ENCODE measurements at places on chromosomes 6 and 20.

GRCh38 chr6:112016320-112016719 lies 37.6 kb upstream of the CCN6 start:
- DNase-seq: no peak

DNA sequence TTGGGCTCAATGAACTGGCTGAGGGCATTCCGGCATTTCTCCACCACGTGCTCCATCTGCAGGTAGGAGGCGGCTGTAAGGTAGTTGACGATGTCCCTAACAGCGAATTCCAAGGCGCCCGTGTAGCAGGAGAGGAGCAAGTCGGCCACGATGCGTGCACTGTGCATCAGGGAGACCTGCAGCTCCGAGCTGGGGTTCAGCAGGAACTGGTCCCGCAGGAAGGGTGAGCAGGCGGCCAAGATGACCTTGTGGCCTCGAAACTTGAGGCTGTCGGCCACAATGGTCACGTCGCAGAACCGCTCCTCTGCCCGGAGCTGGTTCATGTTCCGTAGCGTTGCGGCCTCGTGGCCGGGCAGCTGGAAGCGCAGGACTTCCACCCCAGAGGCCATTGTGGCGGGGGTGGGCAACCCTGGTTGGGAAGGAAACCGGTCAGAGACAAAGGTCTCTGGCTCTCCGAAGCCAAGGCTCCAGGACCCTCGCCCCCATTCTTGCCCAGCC lies 920 bp downstream of the ZBTB12 start:
- DNase-seq: peak; percentile 21

DNA sequence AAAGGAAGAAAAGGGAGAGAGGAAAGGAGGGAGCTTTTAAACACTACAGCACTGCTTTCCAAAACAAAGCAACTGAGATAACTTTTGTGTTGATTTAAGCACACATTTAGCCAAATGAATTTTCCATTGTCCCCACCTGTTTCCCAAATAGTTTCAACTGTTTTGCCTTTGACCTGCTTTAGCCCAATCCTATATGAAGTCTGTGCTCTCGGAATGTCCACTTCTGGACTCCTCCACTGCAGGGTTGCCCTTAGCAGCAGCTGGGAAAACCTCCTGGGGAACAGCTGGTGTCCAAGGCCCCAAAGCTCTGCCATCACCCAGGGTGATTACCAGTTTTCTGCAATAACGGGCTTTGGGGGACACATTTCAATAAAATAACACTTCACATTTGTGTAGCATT lies 44.9 kb upstream of the PKHD1 start:
- no peak for DNase-seq

DNA sequence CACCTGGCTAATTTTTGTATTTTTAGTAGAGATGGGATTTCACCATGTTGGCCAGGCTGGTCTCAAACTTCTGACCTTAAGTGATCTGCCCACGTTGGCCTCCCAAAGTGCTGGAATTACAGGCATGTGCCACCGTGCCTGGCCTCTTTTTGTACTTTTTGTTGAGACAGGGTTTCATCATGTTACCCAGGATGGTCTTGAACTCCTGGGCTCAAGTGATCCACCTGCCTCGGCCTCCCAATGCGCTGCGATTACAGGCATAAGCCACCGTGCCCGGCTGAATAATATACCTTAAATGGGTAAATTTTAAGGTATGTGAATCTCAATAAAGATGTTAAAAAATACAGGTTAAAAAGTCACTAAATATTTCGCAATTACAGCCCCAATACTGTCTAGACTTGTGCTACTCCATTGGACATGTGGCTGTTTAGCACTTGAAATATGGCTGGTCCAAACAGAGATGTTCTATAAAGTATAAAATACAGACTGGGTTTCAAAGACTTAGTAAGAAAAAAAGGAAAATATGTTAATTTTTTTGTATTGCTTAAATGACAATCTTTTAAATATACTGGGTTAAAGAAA lies 42.1 kb downstream of the PPP1R3G start:
- DNase-seq: no peak

DNA sequence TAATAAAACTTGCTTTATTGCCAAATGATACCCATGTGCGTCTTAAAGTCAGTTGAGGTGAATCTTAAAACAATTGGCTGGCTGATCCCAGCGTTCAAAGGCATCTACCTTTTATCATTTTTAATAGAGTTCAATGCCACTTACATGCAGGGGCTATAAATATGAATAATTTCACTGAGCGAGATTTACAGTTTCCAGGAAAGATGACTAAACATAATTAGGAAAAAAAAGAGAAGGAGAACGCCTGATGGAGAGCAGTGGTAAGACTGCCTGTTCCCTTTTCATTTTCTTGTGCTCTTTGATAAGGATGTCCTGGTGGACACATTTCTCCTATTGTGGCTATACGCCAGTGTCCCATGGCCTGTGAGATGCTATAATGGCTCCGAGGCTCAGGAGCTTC lies 139.9 kb upstream of the SLC22A23 start:
- DNase-seq: no peak

DNA sequence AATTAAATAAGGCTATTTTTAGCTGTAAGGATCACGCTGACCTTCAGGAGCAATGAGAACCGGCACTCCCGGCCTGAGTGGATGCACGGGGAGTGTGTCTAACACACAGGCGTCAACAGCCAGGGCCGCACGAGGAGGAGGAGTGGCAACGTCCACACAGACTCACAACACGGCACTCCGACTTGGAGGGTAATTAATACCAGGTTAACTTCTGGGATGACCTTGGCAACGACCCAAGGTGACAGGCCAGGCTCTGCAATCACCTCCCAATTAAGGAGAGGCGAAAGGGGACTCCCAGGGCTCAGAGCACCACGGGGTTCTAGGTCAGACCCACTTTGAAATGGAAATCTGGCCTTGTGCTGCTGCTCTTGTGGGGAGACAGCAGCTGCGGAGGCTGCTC lies 84.0 kb downstream of the RAMACL start:
- no peak for DNase-seq

DNA sequence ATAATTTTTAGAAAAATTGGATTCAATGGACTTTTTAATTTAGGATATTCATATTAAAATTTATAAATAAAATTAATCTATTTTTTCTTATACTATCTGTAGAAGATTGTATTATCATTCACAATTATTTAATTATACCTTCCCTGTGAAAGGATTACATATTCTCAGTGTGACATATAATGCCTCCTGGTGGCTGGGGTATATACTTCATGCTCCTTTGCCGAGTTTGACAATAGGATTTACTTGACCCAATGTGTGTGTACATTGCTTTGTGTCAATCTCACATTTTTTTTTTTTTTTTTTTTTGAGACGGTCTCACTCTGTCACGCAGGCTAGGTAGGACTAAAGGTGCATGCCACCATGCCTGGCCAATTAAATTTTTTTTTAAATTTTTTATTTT lies 230.0 kb upstream of the CHD6 start:
- no peak for DNase-seq

- DNase-seq: peak; percentile 67
Observed at GRCh38 chr6:53961679-53962370, 149.4 kb upstream of the MLIP start.

DNA sequence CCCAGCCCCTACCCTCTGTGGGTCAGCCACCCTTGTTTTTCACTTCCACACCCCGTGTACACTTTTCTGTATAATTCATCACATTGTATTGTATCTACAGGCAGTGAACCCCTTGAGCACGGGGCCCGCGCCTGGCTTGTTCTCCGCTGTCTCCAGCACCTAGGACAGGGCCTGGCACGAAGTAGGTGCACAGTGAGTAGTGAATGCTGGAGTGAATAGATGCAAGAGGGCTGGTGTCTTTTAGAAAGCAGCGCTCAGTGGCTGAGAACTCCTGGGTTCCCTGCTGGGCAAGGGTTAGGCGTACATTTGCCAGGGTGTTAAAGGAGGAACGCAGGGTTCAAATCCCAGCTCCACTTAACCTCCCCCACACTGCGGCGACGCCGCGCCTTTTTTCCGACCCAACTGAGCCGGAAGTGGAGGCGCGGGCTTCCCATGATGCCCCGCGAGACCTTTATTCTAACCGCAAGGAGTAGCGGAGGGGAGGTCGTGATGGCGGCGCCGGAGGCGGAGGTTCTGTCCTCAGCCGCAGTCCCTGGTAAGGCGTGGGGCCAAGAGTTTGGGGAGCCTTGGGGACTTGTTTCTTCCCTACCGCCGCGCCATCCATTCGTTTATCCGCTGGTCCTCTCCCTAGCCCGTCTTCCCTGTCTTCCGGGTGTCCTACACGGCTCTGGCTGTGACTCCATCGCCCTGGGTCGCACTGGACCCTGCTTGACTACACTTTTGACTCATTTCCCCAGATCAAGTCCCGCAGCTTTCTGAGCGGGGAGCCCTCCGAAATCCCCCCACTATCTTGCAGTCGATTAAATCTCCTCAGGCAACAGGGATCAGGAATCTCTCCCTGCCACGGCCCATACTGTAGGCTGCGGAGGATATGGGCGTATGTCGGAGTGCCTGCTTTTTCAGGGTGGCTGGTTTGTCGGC lies at the start of gene MAD2L1BP:
Gene MAD2L1BP, plus strand, starts transcription at position 454 of the 921 bp plus-strand sequence. Its CDS starts 36 bp downstream, at position 490.
- peak; percentile 69 for DNase-seq

GRCh38 chr6:107345393-107345792 lies 114.0 kb downstream of the PDSS2 start:
- no peak for DNase-seq

- DNase-seq: no peak
Observed at GRCh38 chr6:2969549-2969948, 1.8 kb downstream of the SERPINB6 start.

- peak; percentile 72 for DNase-seq
Observed at GRCh38 chr6:44738601-44739146, 351.2 kb downstream of the CDC5L start.

DNA sequence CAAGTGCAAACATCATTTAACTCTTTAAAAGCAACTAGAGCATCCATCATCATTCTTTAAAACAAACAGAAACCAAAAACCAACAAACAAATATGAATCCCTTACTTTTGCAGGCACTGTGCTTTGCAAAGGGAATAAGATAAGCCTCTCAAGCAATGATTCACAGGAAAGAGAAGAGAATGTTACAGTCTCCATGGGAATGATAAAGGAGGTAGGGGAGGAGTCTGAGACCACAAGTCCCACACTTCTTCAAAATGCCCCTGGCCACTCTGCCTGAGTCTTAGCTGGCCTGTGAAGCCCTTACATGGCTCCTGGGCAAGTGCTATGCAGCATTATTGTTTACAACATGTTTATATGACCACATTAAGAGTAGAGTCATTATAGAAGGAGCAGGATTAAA lies 257.7 kb upstream of the MARCKS start:
- DNase-seq: peak; percentile 63

DNA sequence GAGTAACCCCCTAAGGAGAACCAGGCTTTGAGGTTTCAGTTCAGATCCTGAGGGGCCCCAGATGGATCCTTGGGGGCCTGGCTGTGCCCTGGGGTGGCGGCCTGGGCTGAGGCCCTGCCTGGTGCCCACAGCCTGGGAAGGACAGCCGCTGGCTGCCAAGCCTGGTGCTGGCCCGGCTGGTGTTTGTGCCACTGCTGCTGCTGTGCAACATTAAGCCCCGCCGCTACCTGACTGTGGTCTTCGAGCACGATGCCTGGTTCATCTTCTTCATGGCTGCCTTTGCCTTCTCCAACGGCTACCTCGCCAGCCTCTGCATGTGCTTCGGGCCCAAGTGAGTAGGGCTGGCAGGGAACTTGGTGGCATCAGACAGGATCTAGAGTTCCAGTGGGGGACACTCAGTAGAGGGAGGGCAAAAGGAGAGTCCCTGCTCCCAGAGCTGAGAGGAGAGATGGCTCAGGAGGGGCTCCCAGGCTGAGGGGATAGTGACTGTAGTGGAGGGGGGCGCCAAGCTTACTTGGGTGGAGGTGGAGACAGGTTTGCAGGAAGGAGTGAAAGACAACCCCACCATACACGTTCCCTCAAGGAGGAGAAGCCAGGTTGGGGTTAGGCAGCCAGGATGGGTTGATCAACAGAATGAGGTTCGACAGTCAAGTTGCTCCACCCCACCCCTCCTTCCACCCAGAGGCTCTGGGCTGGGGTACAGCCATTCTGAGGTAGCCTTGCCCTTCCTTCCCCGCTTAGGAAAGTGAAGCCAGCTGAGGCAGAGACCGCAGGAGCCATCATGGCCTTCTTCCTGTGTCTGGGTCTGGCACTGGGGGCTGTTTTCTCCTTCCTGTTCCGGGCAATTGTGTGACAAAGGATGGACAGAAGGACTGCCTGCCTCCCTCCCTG lies 9.5 kb downstream of the SLC29A1 start:
- no peak for DNase-seq

GRCh38 chr6:154080461-154081189 lies 41.6 kb downstream of the OPRM1 start:
- peak; percentile 1 for DNase-seq

DNA sequence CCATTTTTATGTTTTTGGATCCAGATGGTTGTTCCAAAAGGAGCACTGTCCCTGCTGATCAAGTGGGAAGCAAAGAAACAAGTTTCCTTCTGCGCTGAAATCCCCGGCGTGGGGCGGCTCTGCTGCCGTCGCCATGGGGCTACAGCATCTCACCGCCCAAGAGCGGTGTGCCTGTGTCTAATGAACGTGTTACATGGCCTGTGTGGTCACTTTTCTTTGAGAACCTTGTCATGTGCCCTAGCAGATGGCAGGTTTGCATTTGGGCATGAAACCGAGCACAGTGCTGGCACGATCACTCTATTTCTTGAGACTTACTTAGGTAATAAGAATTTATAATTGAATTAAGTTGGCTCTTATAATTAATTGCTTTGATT lies 51.9 kb downstream of the ZDHHC14 start:
- DNase-seq: no peak

DNA sequence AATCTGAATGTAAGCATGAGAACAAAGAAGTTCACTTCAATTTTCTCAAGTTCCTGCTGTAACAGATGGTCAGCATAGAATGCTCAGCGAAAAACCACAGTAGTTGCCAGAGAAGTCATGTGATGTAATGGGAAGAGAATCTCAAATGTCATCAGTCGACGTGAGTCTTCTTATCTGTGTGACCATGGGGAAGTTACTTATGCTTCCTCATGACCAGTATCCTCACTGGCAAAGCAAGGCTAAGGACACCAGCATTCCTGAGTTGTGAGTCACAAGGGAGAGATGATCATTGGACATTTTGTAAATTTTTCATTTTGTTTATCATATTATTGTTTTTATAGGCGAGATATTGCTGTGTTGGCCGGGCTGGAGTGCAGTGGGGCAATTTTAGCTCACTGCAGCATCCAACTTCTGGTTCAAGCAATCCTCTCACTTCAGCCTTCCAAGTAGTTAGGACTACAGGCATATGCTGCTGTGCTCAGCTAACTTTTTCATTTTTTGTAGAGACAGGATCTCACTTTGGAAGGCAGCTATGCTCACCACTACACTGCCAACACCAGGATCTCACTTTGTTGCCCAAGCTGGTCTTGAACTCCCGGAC lies 21.9 kb downstream of the SGK1 start:
- DNase-seq: peak; percentile 100

- no peak for DNase-seq
Observed at GRCh38 chr6:82645536-82646230, 282.1 kb downstream of the TPBG start.

Measured in iris pigment epithelial cell (primary cell).